ENCODE measurements at places on chromosomes 16 and 17.

- DNase-seq: no peak
These were observed 191.1 kb downstream of the CHD9NB start for GRCh38 chr16:52861614-52862022.

DNA sequence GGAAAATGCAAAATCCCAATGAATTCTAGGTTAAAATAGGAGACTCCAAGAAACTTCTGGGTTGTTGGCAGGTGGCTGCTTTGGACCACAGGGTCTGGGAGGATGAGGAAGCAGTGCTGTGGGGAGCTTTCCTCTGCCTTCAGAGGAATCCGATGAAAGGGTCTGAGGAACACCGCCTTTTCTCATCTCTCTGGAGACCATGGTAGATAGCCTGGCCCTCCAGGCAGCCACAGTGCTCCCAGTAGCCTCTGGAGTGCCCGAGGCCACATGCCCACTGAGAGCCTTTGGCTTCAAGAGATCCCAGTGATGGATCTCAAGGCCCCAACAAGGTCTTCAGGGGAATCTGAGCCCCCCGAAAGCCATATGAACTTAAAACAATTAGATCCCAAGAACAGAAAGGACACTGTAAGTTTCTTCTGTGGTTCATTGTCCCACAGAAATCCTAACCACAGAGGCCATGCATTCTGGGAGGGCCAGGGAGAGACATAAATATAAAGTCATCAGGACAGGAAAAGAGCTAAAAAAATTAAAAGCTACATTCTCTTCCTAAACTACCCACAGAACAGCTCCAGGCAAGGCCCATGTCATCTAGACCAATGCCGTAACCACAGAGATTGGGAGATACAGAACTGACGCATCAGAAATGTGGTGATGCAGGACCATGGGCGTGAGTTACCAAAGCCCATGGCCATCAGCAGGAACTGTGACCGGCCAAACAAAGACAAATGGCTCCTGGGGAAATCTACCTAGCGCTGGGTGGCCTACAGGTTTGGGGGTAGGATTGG is 24.3 kb downstream of the TK2 start:
- no peak for DNase-seq

- DNase-seq: no peak
These were observed 6.3 kb upstream of the MAPK7 start for GRCh38 chr17:19372011-19372370.

- no peak for DNase-seq
These were observed 118.5 kb upstream of the ZNF267 start for GRCh38 chr16:31754998-31755615.

- no peak for DNase-seq
These were observed 17.3 kb downstream of the FBXO31 start for GRCh38 chr16:87366288-87366687.

GRCh38 chr16:12201866-12202265 is 225.3 kb downstream of the SNX29 start:
- DNase-seq: no peak

DNA sequence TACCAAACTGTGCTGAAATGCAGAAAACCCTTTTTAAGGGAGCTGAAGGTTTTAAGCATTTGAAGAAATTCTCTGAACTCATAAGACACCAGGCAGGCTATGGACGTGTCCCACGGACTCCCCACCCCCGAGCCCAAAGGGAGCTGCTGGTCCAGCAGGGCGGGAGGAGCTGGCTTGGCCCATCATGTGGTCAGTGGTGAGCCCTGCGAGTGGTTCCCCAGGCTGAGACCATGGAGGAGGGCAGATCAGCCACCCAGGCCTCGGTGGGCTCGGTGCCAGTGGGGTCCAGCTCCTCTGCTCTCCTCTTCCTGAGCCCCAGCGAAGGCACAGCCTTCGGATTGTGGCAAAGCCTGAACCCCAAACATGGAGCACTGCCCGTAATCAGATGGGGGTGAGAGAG is 27.0 kb downstream of the LGALS3BP start:
- no peak for DNase-seq

- DNase-seq: no peak
These were observed 66.4 kb downstream of the SCNN1B start for GRCh38 chr16:23368469-23368868.

DNA sequence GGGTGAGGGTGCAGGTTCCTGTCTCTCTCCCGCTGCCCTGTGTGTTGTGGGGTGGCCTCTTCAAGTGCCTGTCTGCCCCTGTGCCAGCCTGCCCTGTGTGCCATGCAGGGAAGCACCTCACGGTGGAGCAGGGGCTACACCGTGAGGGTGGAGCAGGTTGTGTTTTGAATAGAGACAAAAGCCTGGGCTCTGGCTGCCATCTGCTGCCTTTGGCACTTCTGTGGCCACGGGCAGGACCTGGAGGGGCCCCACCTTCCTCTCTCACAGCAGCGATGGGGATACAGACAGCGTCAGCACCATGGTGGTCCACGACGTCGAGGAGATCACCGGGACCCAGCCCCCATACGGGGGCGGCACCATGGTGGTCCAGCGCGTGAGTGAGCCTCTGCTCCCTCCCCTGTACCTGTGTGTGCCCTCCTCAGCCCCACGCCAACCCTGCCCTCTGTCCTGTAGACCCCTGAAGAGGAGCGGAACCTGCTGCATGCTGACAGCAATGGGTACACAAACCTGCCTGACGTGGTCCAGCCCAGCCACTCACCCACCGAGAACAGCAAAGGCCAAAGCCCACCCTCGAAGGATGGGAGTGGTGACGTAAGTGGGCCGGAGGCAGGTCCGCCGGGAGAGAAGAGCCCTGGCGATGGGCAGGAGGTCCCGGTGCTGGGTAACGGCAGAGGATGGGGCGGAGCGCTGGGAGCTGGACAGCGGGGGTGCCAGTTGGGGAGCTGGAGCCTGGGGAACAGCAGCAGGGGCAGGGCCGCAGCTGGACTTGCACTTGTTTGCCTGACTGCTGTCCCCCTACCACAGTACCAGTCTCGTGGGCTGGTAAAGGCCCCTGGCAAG is 5.4 kb upstream of the C17orf107 start:
- no peak for DNase-seq

DNA sequence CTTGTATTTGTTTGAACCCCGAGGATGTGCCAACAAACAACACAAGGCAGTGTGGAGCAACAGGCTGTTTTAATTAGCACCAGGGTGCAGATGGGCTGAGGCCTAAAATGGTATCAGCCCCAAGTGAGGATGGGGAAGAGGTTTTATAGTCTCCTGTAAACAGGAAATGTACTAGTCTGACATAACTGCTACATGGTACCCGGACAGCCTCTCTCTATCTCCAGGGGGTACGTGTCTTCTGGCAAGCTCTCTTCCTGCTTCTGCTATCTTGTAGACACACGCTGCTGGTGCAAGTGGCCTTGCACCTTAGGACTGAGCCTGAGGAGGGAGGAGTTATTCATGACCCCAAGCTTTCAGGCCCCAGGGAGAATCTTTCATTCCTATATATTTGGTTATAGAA is 2451.0 kb downstream of the TP53TG3F start:
- DNase-seq: no peak

All from activated CD4-positive, alpha-beta T cell treated with anti-CD3 and anti-CD28 coated beads, Interleukin-2, amount 10 ng/mL, durations not matched to agents 7 days and 5 days (primary cell).